WTC11 (cell line): ENCODE measurements at places on chromosomes 11 and 22. TPM values are rescaled to one million over a fixed set of nuclear protein-coding genes. Genes with fewer than 3 reads are reported as not detected.
A peak's percentile ranks its signal among the peaks of the same experiment; 100 is the strongest.

FOLR1 gene
- total RNA-seq, result 0.35 to 0.87 TPM (median 0.85 TPM) in 3 replicates

BRSK2 gene
- total RNA-seq, result 22.1 to 34.5 TPM (median 26.2 TPM) in 3 replicates

GVQW3 gene
- total RNA-seq, result 7.0 to 8.1 TPM (median 7.7 TPM) in 3 replicates

GRCh38 chr11:441043-441417 lies 781 bp downstream of the ANO9 start:
- DNase-seq, result no peak

GRCh38 chr11:123406441-123407129 lies 23.5 kb upstream of the GRAMD1B start:
- DNase-seq, result no peak

- no peak for DNase-seq
Measured at GRCh38 chr11:129610125-129610524, 205.5 kb upstream of the TMEM45B start.

DNA sequence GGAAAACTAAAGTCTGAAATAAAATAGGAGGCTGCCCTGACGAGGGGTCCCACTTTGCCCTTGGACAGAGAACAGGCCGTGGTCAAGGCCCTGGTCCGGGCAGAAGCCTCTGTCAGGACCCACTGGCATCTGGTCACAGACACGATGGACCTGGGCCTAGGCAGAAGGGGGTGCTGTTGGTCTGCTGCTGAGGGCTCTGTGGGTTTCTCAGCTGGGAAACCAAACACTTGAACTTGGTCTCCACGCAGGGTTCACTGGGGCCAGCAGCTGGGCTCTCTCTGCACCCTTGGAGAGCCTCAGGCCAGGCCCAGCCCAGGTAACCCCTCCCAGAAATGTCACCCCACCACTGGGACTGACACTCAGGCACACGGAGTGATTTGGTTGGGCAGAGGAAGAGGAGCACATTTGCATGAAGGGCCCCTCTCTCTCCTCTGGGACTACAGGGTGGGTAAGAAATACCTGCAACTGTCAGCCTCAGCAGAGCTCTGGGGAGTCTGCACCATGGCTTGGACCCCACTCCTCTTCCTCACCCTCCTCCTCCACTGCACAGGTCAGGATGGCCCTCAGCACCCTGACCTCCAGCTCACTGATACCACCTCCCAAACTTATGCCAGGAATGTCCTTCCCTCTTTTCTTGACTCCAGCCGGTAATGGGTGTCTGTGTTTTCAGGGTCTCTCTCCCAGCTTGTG lies 48.1 kb upstream of the TOP3B start:
- DNase-seq, result peak; percentile 51

GRCh38 chr11:7677796-7678201 lies 4.5 kb upstream of the CYB5R2 start:
- no peak for DNase-seq

- DNase-seq, result no peak
Measured at GRCh38 chr11:1109918-1110705, 35.4 kb downstream of the MUC2 start.
